ENCODE measurements at places on chromosomes 6 and 20.

DNA sequence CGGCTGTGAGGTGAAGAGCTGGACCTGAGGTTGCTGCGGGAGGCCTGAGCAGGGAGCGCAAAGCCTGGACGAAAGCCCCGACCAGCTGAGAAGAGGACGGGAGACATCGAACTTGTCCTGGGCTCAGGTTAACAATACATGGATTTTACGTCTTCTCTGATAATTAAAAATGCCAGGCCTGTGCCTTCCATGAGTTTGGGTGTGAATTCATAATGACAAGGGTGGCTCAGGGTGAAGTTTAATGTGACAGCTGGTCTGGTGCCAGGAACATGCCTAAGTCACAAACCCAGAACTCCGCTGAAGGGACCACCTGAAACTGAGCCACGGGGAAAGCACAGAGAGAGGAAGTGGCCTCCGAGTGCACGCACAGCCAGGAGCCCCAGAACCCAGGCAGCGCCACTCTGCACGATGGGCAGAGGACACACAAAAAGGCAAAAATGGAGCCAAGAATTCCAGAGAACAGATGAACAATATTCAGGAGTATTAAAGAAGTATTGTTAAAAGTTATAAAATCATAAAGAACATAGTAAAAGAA, 150.1 kb upstream of the RPS6KA2 start:
- DNase-seq: no peak

- no peak for DNase-seq
Observed at GRCh38 chr6:159094444-159095252, 49.9 kb upstream of the TAGAP start.

DNA sequence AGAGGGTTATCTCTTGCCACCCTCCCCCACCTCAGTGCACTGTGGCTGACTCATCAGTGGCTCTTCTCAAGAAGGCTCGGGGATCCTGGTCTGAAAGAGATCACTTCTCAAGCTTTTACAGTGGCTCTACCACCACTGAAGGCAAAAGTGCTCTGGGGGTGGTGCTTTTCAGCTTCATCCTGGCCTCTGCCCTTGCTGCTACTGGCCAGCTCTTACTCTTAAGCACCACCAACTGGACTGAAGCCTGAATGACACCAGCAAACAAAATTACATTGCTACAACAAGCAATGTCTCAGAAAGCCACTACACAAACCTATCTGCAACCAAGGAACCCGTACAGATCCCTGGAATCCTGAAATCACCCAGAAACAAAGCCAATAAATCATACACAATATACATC, 402.1 kb downstream of the EPHA7 start:
- no peak for DNase-seq

GRCh38 chr6:138692978-138693909, 80.3 kb upstream of the CCDC28A start:
- DNase-seq: no peak

DNA sequence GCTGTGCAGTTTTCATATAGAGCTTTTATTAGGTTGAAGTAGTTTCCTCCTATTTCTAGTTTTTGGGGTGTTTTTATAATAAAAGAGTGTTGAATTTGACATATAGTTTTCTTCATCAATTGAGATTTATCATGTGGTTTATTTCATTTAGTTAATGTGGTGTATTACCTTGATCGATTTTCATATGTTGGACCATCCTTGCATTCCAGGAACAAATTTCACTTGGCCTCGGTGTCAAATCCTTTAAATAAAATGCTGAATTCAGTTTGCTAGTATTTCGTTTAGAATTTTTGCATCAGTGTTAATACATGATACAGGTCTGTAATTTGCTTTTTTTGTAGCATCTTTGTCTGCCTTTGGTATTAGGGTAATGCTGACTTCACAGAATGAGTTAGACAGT, 6.0 kb downstream of the DYNLT2 start:
- DNase-seq: no peak

DNA sequence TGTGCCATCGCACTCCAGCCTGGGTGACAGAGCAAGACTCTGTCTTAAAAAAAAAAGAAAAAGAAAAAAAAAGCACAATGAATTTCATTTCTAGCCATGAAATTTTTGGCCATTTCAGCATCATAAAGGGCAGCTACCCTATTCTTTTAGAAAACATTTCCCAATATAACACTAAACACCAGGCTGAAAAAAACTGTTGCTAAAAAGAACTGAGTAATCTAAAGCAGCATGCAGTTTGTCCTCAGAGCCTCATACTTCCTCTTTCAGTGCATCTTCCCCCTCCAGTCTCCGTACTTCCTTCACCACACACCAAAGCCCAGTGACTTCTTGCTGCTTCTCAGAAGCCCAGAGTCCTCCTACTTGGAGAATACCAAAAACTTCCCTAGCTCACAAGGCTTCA, 5.6 kb upstream of the IFNGR1 start:
- DNase-seq: no peak

DNA sequence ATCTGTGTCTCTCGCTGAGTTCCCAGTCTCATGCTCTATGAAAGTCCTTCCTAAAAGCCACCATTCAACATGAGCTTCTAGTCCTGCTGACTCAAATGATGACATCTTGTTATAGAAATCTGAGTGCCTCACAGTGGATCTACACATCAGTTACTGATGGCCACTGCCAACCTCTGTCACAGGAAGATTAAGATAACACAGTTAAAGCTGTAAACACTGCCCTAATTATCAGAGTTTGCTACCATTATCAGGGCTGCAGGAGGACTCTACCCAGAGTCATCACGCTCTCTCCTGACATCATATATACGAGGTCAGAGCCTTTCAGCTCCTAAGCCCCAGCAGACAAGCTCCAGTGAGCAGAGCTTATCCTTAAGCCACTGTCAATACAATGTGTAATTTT, 63.2 kb downstream of the HIVEP2 start:
- no peak for DNase-seq

DNA sequence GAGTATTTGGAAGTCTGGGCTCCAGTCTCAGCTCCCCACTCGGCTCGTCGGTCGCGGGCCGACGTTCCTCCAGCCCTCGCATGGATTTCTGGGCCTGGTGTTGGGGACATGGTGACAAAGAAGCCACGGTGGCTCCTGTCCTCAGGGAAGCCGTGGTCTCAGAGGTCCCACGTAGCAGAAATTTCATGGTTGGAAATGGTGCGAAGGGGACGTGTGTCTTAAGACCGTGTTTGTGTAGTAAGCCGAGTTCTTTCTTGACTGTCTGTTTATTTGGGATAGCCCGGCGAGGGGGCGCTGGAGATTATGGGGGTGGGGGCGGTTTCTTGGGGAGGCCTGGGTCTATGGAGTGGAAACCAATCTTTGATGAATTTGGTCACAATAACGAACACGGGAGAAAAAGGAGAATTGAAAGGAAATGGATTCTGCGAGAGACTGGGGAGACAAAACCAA, 23.5 kb upstream of the MAP3K7 start:
- no peak for DNase-seq

GRCh38 chr6:4291453-4292403, 156.4 kb upstream of the ECI2 start:
- DNase-seq: no peak

- no peak for DNase-seq
Observed at GRCh38 chr6:31405996-31406395, 2.6 kb downstream of the MICA start.

DNA sequence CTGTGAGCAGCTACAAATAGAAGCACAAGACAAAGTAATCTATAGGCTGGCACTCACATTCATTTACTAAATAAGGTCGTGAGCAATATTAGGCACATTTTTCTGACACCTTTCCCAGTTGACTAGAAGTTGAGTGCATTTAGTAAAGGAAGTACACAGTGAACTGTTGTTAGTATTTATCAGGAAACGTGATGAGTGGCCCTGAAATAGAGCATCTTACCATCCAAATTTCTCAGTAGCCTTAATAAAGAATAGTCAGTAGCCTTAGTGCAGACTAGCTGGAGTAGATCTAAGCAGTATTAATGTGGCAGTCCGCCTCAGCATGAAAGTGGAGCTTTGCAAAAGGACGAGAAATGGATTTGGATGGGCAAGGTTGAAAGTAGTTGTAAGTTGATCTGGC, 205.5 kb upstream of the QKI start:
- no peak for DNase-seq

GRCh38 chr20:38840894-38841470, 35.5 kb downstream of the PPP1R16B start:
- DNase-seq: no peak

- DNase-seq: no peak
Observed at GRCh38 chr6:21556968-21557721, 36.4 kb upstream of the SOX4 start.

DNA sequence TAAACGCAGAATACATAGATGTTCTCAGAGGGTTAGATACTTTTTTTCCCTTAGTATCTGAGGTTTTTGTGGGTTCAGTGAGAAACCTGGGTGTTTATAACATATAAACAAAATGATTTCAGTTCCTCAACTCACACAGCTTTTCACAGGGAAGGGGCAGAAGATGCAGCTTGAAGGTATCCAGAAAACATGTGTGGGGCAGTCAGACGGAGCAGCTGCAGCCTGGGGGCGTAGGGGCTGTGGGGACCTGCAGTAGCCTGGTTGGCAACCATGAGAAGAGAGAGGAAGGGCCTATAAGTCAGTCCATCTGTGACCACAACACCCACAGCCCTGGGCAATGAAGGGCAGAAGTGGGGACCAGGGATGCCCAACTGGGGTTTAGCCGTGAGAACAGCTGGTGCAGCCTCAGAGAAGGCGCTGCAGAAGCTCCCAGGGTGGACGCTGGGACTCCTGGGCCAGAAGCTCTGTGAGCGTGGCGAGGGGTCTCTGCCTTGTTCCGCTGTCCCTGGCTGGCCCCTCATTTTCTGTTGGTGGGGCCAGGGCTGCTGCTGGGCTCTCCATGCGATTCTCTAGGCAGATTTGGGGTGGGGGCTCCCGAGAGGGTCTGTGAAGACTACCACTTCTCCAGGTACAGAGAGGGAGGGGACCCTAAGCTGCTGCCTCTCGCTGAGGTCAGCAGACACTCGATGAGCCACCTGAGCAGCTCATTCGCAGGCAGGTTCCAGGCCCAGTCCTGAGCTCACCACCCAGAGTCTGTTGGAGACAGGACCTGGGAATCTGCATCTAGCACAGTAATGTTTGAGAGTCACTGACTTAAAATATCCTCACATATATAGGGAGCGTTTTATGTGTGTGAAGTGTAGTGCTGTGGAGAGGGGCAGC, 181.2 kb downstream of the ZDHHC14 start:
- DNase-seq: no peak

- DNase-seq: no peak
Observed at GRCh38 chr20:62892348-62893304, 31.0 kb upstream of the TCFL5 start.

DNA sequence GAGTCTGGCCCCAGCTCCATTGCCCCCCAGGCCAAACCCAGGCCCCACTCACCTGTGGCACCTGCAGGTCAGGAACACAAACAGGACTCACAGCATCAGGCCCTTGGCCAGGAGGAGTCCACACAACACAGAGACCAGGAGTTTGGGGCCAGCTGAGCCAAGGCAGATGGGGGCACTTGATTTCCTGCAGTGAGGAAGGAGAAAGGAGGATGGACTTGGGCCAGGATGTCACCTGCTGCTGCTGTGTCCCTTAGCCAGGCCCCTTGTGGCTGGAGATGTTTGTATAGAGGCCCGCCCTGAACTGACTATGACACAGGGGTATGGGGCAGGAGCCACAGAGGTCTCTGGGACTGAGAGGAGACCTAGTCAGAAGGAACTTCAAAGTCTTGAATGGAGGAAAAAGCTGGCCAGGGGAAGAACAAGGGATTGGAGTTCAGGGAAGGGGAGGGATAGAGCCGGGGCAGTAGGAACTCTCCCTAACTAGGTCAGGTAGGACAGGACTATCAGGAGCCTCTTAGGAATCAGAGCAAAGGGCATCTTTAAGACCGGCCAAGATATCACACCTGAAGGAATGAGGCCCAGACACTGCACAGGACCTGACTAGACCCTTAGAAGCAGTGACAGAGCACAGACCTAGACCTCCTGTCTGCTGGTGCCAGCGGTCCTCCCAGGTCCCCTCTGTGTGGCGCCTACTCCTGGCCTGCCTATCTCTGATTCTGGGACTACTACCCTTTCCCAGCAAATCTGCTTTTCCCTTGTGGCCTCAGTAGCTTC, 8.8 kb upstream of the TREML2 start:
- no peak for DNase-seq

GRCh38 chr6:79984261-79984660, 20.2 kb upstream of the TTK start:
- DNase-seq: no peak

GRCh38 chr6:72916298-72916697, 294.4 kb downstream of the KCNQ5 start:
- no peak for DNase-seq

- DNase-seq: no peak
Observed at GRCh38 chr6:56292505-56293181, 45.3 kb upstream of the COL21A1 start.

GRCh38 chr6:154425034-154425433, 68.4 kb upstream of the IPCEF1 start:
- DNase-seq: no peak

DNA sequence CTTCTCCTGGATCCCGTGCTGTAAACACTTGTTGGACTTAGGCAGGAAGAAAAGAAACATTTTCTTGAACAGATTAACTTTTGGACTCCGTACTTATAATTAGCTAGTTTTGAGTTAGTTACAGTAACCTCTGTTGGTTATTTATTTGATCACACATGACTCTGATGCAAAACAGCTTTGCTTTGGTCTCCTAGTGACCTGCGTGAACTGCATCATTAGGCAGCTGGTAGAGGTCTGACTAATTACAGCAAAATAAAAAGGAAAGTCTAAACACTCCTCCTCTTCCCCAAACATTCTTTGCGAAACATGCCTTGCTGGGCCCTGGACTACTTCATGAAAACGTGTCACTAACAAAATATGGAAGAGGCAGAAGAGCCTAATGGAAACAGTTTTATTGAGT, 61.1 kb upstream of the ZFP64 start:
- DNase-seq: no peak

- DNase-seq: no peak
Observed at GRCh38 chr6:169093066-169093723, 160.5 kb downstream of the THBS2 start.

DNA sequence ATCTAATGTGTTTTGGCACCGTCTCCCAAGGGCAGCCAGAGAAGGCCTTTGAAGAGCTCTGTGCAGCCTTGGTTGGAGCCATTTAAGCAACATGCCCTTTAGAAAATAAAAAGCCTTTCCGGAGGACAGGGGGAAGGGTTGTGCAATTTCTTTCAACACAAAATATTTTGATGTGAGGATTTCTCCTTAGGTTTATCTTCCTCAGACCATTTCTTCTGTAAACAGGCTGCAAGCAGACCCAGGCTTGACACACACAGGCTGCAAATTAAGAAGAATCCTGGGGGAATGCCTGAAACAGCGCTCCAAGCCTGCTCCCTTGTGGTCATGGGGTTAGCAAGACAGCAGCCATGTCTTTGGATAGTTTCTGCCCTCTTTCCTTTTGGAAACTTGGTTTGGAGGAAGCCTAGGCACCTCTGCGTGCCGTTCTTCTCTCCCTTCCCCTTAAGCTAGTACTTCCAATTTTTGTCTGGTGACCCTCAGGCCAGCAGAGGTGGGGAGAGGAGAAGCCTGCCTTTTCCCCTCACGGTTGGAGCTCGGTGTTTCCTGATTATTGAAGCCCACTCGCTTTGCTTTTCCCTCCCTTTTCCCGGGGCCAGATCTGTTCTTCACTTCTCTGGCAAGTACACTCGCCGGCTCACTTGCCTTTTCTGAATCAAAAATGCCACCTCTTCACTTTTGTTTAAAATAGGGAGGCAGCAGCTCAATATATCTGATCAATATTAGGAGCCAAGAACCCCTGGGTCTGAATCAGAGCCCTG, 39.6 kb upstream of the NOX3 start:
- DNase-seq: no peak

All from stimulated activated CD8-positive, alpha-beta memory T cell treated with anti-CD3 and anti-CD28 coated beads, Interleukin-15, amount 100 ng/mL, for 24 hours (primary cell).